ENCODE measurements at places on chromosomes 5 and 9. TPM values are rescaled to one million over a fixed set of nuclear protein-coding genes. Genes with fewer than 3 reads are reported as not detected.
A peak's percentile ranks its signal among the peaks of the same experiment; 100 is the strongest.

GRCh38 chr5:131260895-131261294, 3.0 kb upstream of the CDC42SE2 start:
- DNase-seq: no peak
- no peak overlapping the region for H3K27ac ChIP-seq
- no peaks in the 10 kb centered on the region for H3K27me3 ChIP-seq
- H3K4me3 ChIP-seq: no peak overlapping the region
- H3K4me1 ChIP-seq: peaks cover 42% of the 10 kb centered on the region

The DRD1 gene
- not detected for total RNA-seq

The LTC4S gene
- total RNA-seq: 9.7 TPM

DNA sequence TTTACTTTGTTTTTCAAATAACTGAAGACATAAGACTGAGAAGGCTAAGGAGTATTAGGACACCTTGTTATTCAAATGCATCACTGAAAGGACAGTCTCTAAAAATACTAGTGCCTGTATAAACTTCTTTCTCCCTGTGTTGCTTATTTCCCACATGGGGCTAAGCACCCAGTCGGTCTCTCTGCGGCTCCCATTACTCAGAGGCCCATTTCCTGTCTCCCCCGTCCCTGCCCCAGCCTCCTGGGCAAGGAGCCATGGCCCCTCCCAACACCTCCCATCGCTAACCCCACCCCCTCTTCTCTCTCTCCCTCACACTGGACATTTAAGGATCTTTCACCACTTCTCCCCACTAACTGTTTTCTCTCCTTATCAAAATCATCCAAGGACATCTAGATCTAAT, 81.9 kb downstream of the EBF1 start:
- no peak overlapping the region for H3K27ac ChIP-seq
- DNase-seq: no peak
- no peaks in the 10 kb centered on the region for H3K36me3 ChIP-seq
- H3K4me1 ChIP-seq: no peaks in the 10 kb centered on the region

DNA sequence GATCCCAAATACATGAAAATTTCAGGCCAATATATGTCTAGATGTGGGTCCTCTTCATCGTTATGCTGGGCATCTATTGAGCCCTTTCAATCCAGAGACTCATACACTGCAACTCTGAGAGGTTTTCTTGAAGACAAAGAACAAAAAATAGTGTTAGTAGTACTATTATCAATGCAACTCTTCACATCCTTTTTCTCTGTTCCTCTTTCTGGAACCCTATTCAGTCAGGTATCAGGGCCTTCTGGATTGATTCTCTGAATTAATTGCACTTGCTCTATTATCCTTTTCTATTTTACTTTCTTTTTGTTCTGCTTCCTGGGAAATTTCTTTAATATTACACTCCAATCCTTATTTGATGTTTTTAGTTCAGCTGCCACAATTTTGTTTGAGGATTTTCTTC, 18.5 kb upstream of the FAM120A start:
- no peaks in the 10 kb centered on the region for H3K4me1 ChIP-seq
- no peak overlapping the region for H3K27ac ChIP-seq
- no peaks in the 10 kb centered on the region for H3K36me3 ChIP-seq
- no peak for DNase-seq
- H3K4me3 ChIP-seq: no peak overlapping the region

GRCh38 chr9:69898714-69899209, 78.1 kb downstream of the CFAP95 start:
- peaks cover 45% of the 10 kb centered on the region for H3K4me1 ChIP-seq
- no peak overlapping the region for H3K4me3 ChIP-seq
- H3K27me3 ChIP-seq: no peaks in the 10 kb centered on the region
- H3K36me3 ChIP-seq: no peaks in the 10 kb centered on the region
- peak; percentile 95 for DNase-seq

DNA sequence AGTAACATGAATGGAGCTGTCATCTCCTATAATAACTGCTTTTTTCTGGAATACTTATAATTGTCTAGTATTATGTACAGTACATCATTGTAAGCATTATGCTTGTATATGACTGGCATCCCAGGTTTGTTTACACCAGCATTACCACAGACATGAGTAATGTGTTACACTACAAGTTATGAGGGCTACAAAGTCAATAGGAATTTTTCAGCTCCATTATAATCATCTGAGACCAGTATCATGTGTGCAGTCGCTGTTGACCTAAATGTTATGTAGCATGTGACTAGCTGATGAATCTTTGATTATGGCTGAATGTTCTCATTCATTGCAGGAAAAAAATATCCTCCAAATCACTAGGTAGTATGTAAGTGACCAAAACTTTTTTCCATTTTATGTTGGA, 2.2 kb downstream of the ZCCHC9 start:
- no peak overlapping the region for H3K27ac ChIP-seq
- peaks cover 27% of the 10 kb centered on the region for H3K4me1 ChIP-seq
- H3K4me3 ChIP-seq: no peak overlapping the region
- H3K27me3 ChIP-seq: no peaks in the 10 kb centered on the region

The GZMA gene
- not detected for total RNA-seq

- H3K4me1 ChIP-seq: no peaks in the 10 kb centered on the region
- no peak for DNase-seq
- H3K27ac ChIP-seq: no peak overlapping the region
- H3K27me3 ChIP-seq: peaks cover 74% of the 10 kb centered on the region
- no peaks in the 10 kb centered on the region for H3K36me3 ChIP-seq
Measured at GRCh38 chr9:89991204-89991790, 386.5 kb downstream of the GADD45G start.

DNA sequence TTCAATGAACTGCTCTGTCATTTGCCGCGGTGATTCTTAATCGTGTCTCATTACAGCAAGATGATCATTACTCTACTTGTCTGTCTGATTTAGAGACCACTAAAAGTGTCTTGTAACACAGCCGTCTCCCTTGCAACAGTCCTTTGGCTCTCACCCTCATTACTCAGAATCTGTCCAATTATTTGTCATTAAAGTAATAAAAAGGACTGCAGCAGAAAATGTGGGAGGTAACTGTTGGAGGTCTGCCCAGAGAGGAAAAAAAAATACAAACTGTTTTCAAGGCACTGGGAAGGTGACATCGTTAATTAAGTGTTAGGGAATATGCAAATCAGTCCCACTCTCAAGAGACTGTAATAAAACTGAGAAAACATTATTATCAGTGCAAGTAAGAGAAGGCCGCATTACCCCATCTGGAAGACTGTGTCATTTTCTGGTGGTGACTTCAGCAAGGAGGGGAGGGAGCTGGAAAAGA, 281.0 kb downstream of the RASEF start:
- no peak for DNase-seq
- H3K27ac ChIP-seq: no peak overlapping the region
- no peak overlapping the region for H3K4me3 ChIP-seq
- no peaks in the 10 kb centered on the region for H3K36me3 ChIP-seq

The PRDM9 gene
- not detected for total RNA-seq

The KDM4C gene
- 11.6 TPM for total RNA-seq

DNA sequence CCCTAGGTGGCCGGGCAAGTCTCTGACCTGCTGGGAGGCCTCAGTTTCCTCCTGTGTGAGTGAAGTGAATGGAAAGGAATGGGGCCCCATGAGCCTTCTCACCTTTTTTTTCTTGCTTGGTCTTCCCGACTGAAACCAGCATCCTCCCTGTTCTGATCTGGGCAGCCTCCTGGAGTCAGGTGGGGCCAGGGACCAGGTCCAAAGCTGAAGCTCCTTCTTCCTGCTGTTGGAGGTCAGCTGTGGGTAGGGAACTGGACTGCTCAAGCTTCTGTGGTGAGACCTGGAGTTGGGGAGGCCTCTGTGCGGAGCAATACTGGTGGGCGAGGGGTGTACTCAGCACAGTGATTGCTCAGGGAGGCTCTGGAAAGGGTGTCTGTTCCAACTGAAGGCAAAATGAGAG, 99.7 kb downstream of the PCSK1 start:
- no peaks in the 10 kb centered on the region for H3K36me3 ChIP-seq
- no peak overlapping the region for H3K4me3 ChIP-seq
- DNase-seq: no peak
- H3K27me3 ChIP-seq: no peaks in the 10 kb centered on the region

The DOCK8 gene
- total RNA-seq: 8.1 TPM

The MEGF10 gene
- total RNA-seq: not detected

The NUDT12 gene
- total RNA-seq: 13.3 TPM

- no peaks in the 10 kb centered on the region for H3K36me3 ChIP-seq
- peaks cover 65% of the 10 kb centered on the region for H3K27me3 ChIP-seq
- no peaks in the 10 kb centered on the region for H3K4me1 ChIP-seq
- H3K4me3 ChIP-seq: no peak overlapping the region
Measured at GRCh38 chr9:121474231-121474947, 25.3 kb downstream of the GGTA1 start.

GRCh38 chr9:76984486-76984885, 35.0 kb upstream of the FOXB2 start:
- no peak overlapping the region for H3K4me3 ChIP-seq
- H3K27me3 ChIP-seq: peaks cover 51% of the 10 kb centered on the region
- H3K36me3 ChIP-seq: no peaks in the 10 kb centered on the region
- H3K4me1 ChIP-seq: no peaks in the 10 kb centered on the region
- no peak overlapping the region for H3K27ac ChIP-seq

- H3K27ac ChIP-seq: no peak overlapping the region
- DNase-seq: no peak
- no peak overlapping the region for H3K4me3 ChIP-seq
- H3K4me1 ChIP-seq: peaks cover 4% of the 10 kb centered on the region
Measured at GRCh38 chr5:103503066-103503465, 59.5 kb downstream of the NUDT12 start.

DNA sequence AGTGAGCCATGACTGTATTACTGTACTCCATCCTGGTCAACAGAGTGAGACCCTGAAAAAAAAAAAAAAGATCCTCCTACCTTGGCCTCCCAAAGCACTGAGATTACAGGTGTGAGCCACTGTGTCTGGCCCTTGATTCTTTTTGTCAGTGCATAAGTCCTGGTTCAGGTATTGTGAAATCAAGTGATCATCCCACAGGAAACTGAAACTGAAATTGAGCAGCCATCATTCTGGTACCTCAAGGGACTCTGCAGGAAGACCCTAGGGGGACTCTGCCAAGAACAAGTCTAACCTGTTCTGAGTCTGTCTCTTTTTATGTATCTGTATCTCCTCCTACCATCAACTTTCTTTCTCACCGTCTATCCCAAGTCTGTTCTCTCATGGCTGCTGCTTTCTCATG, 1.9 kb upstream of the DCAF10 start:
- DNase-seq: no peak
- H3K27me3 ChIP-seq: no peaks in the 10 kb centered on the region
- H3K36me3 ChIP-seq: no peaks in the 10 kb centered on the region
- H3K27ac ChIP-seq: no peak overlapping the region

DNA sequence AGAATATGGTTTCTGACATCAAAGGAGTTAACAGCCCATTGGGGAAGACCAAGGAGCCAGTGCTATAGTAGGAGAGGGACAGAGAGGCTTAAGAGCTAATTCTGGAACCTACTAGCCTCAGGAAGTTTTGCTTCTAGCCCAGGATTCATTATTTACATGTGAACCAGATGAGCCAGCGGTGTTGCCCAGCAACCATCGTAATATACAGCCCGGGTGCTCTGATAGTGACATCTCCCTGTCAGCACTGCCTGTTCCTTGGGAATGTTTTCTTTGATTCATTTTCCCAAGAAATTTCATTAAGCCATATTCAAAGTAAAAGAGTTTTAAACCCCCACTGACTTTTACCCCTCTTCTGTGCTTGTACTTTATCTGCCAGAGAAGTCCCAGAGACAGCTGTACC, 217.4 kb upstream of the ADAMTSL1 start:
- H3K27me3 ChIP-seq: no peaks in the 10 kb centered on the region
- H3K27ac ChIP-seq: no peak overlapping the region
- no peaks in the 10 kb centered on the region for H3K36me3 ChIP-seq
- no peak for DNase-seq
- no peak overlapping the region for H3K4me3 ChIP-seq

DNA sequence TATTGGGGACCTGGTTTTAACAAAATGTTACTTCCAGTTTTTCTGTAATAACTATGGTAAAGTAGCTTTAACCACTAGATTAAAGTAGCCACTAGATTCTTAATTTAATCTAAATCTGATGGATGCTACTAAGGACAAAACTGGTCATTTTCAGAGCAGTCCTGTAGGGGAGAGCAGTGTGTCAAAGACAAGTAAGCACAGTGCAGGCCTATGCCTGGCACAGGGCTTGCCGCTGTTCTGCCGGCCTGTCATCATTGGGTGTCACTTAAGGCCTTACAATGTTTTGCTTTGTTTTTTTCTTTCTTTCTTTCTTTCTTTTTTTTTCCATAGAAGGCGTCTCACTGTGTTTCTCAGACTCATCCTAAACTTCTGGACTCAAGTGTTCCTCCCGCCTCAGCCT, 53.0 kb upstream of the NXNL2 start:
- H3K27me3 ChIP-seq: no peaks in the 10 kb centered on the region
- DNase-seq: no peak
- H3K4me1 ChIP-seq: peaks cover 13% of the 10 kb centered on the region
- no peak overlapping the region for H3K4me3 ChIP-seq
- H3K27ac ChIP-seq: no peak overlapping the region

DNA sequence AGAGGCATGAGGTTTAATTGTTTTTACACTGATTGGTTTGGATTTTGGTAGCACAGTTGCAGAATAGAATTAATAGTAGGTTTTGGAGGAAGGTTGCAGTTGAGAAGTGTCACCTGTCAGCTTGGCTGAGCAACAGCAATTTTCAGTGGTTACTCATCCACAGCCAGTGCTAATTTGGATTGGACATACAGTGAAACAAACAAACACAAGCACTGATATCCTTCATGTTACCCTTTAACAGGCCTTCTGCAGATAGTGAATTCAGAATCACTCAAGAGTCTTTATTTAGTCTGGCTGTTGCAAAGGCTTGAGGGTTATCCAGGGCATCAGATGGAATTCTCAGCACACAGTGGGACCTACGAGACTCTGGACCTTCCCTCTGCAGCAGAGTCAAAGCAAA, 31.8 kb upstream of the POU4F3 start:
- DNase-seq: peak; percentile 54
- no peaks in the 10 kb centered on the region for H3K36me3 ChIP-seq
- no peaks in the 10 kb centered on the region for H3K27me3 ChIP-seq
- no peak overlapping the region for H3K4me3 ChIP-seq

- H3K36me3 ChIP-seq: peaks cover 2% of the 10 kb centered on the region
- peak; percentile 39 for DNase-seq
- no peak overlapping the region for H3K4me3 ChIP-seq
- H3K27ac ChIP-seq: no peak overlapping the region
- no peaks in the 10 kb centered on the region for H3K27me3 ChIP-seq
Measured at GRCh38 chr9:89388084-89388867, 70.0 kb downstream of the SECISBP2 start.

The MARVELD2 gene
- 16.2 TPM for total RNA-seq

DNA sequence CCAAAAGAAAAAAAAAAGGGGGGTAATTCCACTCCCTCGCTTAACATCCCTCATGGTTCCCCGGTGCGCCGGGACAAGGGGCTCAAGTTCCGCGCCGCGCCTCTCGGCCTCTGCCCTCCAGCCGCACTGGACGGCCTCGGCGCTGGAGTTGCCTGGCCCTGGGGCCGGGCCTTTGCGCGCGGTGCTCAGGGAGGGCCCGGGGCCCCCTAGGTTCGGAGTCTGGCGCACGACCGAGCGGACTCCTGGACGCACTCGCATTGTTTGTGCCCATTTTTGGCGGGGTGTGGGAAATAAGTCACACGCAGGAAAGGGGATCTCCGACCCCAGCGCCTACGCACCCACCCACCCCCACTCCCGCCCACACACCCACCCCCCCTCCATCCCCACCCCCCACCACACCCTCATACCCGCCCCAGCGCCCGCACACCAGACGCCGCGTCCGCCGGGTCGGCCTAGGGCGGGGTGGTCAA, 381 bp downstream of the MED22 start:
- peaks cover 17% of the 10 kb centered on the region for H3K4me1 ChIP-seq
- no peak overlapping the region for H3K27ac ChIP-seq
- H3K36me3 ChIP-seq: peaks cover 41% of the 10 kb centered on the region
- DNase-seq: no peak
- H3K4me3 ChIP-seq: peak overlapping the region; percentile 99

Measured in PC-9 (cell line).